ENCODE measurements at places on chromosomes 13 and 19.

- DNase-seq, result peak; percentile 43
Measured at GRCh38 chr19:38079926-38080380, 144.1 kb downstream of the DPF1 start.

- DNase-seq, result no peak
Measured at GRCh38 chr13:110128546-110128945, 178.4 kb downstream of the COL4A1 start.

DNA sequence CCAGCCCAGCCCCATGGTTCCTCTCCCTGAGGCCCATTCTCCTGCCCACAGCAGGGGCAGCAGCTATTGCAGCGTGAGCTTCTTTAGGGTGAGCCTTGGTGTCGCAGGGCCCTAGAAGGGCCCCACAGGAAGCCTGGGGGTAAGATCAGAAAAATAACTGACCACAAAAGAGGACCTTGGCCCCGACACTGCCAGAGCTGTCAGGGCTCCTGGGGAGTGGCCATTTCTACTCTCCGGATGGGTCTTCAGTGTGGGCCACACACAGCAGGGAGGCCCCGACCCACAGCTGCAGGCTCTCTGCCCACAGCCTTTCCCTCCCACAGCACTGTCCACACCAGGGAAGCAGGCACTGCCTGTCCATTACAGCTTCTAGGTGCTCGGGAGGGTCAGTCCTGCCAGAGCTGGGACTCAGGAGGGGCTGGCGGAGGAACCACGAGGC is 3.5 kb upstream of the SIGLEC8 start:
- DNase-seq, result peak; percentile 59

DNA sequence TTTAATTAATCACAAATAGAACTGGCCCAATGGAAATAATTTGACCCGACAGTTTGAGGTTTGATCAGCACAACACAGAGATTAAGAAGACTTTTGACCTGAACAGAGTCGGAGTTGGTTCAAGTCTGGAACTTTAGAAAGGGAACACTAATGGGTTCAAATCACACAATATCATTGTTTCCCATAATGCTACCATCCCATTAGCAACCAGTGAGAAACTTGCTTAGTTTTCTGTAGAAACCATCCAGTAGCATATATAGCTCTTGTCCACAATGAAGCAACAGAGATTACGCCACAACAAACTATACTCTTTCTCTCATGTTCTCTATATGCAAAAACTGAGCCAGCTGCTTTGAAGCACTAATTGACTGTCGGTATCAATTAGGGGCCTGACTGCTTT is 376.9 kb upstream of the SPRY2 start:
- no peak for DNase-seq

DNA sequence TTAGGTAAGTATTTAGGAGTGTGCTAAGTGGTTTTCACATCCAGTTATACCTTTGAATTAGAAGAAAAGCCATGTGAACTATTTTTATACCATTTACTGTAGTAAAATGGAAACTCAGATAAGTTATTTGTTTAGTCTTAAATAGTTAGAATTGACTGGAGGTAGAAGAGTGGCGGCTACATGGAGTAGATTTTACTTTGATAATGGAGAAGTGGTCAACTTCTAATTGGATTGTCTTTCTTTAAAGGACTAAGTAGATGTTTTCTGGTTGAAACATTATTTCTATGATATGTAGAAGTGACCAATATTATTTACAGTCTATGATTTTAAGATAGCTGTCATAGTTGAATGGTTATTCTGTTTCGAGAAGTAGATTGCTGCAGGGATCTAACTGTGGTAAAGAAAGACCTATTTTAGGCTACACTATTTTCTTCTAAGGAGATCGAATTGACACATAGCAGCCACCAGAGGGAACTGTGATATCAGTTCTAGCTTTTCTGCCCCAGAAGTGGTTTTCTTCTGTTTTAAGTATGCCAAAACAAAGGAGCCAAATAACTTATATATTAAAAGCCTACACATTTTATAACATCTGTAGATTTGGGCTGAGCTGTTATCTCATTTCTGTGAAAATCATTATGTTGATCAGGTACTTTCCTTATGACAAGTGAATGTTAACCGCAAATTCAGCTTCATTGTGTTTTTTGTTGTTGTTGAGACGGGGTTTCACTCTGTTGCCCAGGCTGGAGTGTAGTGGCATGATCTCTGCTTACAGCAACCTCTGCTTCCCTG is 26.1 kb downstream of the ZMYM2 start:
- peak; percentile 11 for DNase-seq

- DNase-seq, result no peak
Measured at GRCh38 chr19:29761575-29762232, 46.6 kb upstream of the C19orf12 start.

GRCh38 chr19:40908976-40909375 is 26.9 kb upstream of the CYP2A7 start:
- no peak for DNase-seq

- DNase-seq, result peak; percentile 29
Measured at GRCh38 chr19:5093948-5094718, 125.2 kb downstream of the KDM4B start.

DNA sequence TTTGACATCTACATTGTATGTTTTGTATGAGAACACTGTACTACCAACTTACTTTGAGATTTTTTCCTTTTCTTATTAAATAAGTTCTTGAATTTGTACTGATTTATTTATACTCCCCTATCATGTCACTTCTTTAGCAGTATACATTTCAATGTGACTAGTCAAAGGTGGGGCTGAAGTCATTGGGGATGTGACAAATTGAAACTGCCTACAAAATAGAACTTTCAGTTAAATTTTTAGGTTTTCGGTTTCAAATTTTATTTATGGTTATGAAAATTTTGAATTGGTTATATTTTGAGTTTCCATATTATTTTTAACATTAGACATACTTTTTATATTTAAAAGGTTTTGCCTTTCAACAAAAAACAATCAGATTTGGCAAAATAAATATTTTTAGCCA is 221.6 kb downstream of the NBEA start:
- DNase-seq, result no peak

DNA sequence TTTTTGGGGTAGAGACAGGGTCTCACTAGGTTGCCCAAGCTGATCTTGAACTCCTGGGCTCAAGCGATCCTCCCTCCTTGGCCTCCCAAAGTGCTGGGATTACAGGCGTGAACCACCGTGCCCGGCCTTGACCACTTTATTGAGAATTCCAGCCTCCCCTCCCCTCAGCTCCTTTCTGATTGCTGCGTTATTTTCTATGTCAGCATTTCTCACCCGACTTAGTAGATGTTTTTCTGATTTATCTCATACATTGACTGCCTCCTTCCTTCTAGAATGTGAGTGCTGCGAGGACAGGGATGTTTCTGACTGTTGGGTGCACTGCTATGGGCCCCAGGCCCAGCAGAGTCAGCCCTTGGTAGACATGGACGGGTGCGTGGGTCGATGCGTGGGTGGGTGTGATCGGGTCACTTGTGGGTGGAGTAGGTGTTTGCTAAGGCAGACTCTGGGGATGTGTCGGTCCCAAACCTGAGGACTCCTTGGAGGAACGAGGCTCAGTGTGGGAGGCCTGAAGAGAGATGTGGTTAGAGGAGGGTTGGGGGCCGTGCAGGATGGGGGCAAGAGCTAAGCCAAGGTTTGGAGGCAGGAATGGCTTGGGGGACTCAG is 34.2 kb upstream of the NCCRP1 start:
- DNase-seq, result no peak

DNA sequence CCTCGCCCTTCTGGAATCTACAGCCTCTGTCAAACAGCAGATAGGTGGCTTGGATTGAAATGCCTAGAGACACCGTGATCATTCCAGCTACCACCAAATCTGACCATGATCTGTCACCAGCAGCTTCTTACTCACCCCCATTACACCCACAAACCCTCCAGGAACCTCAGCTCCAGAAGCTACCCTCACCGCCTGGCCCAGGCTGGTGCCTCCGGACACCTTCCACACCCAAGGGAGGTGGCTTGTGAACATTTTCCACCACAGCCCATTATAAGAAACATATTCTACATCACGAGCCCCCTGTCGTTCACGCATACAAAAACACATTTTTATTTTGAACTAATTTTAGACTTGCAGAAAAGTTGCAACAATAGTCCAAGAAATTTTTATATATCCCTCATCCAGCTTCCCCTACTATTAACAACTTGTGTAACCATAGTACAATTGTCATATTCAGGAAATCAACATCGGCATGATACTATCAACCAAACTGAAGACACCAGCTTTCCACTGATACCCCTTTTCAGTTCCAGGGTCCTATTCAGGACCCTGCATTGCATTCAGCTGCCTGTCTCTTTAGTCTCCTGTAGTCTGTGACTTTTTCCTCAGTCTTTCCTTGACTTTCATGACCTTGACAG is 15.4 kb upstream of the UBE2L5 start:
- no peak for DNase-seq

GRCh38 chr19:12794971-12795381 is 3.7 kb downstream of the JUNB start:
- DNase-seq, result no peak

DNA sequence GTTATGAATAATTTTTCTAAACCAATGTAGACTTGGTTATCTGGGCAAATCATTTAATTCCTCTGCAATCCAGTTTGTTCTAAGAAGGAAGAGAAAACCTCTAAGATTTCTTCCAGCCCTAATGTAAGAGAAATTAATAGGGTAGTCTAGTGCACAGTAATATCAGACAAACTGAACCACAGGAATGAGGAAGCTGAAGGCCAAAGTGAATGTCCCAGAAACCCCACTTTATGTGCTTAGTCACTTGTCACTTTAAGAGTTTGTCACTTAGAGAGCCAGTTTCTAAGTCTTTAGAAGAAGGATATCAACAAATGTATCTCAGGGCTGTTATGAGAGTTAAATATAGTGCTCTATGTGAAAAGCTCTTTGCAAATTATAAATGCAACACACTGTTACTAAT is 750.6 kb downstream of the DIAPH3 start:
- no peak for DNase-seq
